ENCODE measurements at places on chromosomes 3 and 15. TPM values are rescaled to one million over a fixed set of nuclear protein-coding genes. Genes with fewer than 3 reads are reported as not detected.

DNA sequence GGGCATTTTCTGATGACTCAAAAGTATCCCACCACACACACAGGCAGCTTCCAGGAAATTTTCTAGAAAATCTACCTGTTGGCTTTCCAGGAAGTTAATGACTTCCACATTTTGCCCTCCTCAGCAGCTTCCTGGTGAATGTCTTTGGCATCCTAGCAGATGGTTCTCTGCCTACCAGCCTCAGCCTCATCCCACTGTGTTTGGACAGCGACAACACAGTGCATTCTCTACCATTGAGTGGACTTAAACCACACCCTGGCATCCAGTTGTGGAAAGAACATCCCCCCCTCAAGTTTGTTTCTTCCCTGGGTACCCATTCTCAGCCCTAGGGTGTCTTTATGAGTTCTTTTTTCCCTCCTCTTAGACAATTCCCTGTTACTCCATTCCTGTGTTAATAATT lies 50.8 kb upstream of the GADL1 start:
- H3K27ac ChIP-seq = no peak overlapping the region
- H3K27me3 ChIP-seq = peaks cover 3% of the 10 kb centered on the region
- DNase-seq = no peak
- H3K4me1 ChIP-seq = peaks cover 9% of the 10 kb centered on the region

DNA sequence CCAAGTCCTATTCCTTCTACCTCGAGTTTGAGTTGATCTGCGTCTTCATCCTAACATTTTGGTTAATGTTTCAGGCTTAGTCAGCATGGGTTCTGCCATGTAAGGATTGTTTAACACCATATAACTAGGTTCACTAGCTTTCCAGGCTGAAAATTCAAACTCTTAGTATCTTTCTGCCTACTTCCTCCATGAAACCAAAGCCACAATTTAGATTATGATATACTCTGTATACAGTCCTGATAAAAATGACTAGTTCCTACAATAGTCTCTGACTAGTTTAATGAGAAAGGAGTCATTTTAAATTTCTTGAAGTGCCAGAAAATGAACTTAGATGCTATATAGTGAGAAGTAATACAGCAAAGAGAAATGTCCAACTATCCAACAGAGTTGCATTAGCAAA lies 6.6 kb upstream of the BTLA start:
- no peak overlapping the region for H3K4me3 ChIP-seq
- H3K4me1 ChIP-seq = peaks cover 44% of the 10 kb centered on the region
- no peak for DNase-seq
- H3K36me3 ChIP-seq = no peaks in the 10 kb centered on the region

GRCh38 chr15:33561407-33561806 lies 250.6 kb downstream of the RYR3 start:
- no peak overlapping the region for H3K4me3 ChIP-seq
- H3K36me3 ChIP-seq = no peaks in the 10 kb centered on the region
- peaks cover 4% of the 10 kb centered on the region for H3K27me3 ChIP-seq
- DNase-seq = no peak
- no peaks in the 10 kb centered on the region for H3K4me1 ChIP-seq
- no peak overlapping the region for H3K27ac ChIP-seq

Gene ACTC1
- not detected for total RNA-seq
